ENCODE measurements at places on chromosomes 1 and 21.

DNA sequence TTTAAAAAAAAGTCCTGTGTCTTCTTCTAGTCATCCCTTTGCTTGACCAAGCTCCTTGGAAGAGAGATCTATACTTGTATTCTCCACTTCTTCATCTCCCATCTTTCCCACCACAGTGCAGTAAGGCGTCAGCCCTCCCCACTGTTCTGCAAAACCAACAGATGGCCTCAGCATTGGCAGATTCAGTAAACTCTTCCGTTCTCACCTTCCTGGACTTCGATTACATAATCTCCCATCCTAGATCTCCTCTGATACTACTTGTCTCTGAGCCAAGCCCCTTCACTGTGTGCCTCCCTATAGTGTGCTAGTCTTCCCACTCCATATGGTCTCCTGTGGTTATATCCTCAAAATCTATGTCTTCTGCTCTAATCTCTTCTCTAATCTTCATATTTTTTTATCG lies 1.6 kb upstream of the COLGALT2 start:
- DNase-seq: no peak

- DNase-seq: no peak
Measured at GRCh38 chr21:45982758-45983648, 1.4 kb downstream of the COL6A1 start.

DNA sequence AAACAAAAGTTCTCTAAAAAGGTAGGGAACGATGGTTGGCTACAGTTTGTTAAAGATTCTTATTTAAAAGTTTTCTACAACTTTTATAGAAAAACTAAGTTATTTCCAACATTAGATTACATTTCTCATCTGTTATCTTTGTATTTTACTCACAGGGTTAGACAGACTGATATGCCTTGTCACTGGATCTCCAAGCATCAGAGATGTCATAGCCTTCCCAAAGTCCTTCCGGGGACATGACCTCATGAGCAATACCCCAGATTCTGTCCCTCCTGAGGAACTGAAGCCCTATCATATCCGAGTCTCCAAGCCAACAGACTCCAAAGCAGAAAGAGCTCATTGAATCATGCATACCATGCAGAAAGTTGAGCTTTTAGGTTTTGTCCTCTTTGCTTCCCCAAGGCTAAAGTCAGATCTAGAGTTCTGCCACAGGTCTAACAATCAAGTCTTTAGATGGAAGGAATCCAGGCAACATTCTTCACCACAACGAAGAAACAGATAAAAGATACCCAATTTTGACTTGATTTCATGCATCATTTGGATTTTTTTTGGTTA lies 10.3 kb downstream of the GAS5 start:
- DNase-seq: no peak

GRCh38 chr1:156970017-156970416 lies 49.6 kb downstream of the LRRC71 start:
- no peak for DNase-seq

GRCh38 chr1:174134003-174134659 lies 25.2 kb upstream of the RABGAP1L start:
- no peak for DNase-seq

DNA sequence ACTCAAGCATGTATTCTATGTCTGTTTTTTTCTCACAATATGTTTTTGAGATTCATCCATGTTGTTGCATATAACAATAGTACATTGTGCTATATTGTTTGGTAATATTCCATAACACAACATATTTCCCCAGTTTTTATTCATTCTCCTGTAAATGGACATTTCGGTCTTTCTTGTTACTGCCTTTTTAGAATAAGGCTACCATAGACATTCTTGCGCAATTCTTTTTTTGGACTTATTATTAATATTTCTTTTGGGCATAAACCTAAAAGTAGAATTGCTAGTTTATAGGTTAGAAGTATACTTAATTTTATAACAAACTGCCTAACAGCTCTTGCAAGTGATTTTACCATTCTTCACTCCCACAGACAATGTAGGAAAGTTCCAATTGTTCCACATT lies 573.0 kb downstream of the ADGRL2 start:
- no peak for DNase-seq

DNA sequence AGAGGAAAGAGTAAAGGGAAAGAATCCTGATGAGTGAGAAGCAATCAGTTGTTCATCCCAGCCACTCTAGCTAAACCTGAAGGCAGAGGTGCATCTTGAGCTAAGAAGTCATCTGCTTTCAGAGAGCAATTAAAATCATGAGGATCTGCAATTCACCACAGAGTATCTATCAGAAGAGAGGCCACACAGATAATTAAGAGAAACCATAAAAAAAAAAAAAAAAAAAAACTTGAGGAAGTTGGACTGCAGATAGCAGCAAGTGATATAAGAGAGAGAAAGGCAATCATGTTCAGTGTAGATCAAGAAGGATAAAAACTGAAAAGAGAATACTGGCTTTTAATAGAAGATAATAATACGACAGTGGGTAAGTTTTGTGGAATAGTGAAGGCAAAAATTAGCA lies 17.7 kb downstream of the FOXJ3 start:
- no peak for DNase-seq

GRCh38 chr1:207007352-207008033 lies 25.1 kb downstream of the C1orf116 start:
- DNase-seq: no peak

DNA sequence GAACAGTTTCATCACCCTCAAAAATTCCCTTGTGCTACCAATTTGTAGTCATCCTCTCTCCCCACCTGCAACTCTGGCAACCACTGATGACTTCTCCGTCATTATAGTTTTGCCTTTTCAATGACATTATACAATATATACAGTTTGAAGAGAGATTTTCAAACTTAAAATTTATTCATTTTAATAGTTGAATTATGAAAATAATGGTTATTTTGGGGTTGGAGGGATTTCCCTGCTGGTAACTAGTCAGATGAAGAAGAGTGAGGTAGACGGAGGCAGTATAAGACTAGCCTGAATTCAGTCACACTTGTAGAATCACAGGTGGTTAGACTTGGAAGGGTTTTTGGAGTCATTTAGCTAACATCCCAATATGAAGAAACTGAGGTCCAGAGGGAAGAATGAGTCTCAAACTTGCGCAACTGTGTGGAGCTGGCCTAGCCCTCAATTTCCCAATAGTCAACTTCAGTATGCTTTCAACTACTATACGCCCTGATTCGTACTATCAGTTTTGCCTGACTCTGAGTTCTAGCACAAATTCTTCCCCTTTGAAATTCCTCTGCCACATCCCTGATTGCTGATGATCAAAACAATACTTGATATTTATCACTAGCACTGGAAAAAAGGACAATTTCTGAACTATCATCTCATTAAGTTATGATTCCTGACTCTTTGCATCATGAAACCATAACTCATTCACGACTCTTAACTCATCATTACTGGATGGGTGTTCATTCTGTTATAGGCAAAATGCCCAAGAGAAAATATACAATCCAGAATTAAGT lies 54.2 kb downstream of the VANGL2 start:
- no peak for DNase-seq

DNA sequence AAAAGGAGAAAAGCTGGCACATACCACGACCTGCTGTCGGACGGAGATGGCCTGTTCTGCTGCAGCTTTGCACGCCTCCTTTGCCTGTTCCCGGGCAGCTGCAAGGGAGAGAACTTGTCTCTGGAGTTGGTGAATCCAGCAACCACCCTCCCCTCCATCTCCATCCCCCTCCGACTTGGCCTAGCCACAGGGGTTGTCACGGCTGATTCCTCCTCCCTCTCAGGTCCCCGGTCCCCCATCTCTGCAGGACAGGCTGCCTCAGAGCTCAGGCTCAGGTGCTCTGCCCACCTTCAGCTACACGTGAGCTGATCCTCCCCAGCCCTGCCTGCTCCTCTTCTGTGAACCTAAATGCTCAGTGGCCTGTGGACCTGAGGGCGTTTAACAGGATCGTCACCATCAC lies 11.1 kb upstream of the SRM start:
- no peak for DNase-seq

DNA sequence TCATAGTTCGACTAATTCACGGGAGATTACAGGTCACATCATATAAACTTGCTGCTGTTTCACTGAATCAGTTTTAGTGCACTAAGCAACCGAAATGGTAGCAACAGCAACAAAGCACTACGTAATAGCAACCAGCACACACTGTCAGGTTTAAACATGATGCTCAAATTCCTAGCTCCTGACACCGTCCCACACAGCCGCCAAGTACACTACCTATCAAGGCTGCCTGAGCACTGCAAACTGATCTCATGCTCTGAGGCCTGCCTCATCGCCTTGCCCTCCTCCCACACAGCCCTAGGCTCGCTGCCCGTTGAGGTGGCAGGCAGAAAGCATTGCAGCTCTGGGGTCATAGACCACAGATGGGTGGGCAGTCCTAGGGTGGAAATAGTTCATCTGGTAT lies 12.4 kb downstream of the LAMC2 start:
- DNase-seq: no peak

- no peak for DNase-seq
Measured at GRCh38 chr1:226625832-226626576, 77.4 kb downstream of the STUM start.

- no peak for DNase-seq
Measured at GRCh38 chr1:198611219-198611618, 27.6 kb upstream of the PTPRC start.

DNA sequence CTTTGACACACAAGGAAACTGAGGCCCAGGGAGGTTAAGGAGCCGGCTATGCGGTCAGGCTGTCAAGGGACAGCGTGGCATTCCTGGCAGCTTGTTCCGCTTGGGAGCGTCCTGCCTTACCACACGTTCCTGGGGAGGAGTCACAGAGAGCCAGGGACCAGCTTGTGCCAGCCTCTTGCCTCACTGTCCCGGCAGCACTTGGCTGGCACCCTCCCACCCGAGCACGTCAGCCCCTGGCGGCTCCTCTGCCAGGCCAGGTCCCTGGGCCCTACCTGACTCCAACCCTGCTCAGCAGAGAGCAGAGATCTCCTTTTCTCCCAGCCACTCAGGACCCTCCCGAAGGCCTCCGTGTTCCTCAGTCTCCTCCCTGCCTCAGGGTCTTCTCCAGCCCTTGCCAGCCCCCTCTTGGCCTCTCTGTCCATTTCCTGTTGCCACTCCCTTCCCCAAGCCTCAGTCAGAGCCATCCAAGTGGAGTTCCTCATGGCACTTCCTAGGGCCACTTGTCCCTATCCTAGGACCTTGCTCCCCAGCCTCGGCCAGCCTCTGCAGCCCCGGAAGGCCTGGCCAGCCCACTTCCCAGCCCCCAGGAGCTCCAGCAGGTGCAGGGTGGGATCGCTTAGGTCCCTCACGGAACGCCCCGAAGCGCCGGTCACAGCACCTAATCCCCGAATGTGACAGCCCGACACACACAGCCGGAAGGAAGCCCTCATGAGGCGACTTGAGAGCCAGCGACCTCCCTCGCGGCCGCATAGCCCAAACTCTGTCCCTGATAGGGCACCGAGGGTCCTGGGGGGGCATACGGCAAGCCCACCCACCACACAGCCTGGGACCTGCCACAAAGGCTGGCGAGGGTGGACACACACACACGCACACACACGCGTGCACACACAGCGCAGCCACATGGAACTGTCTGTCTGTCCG lies 130.3 kb downstream of the CASZ1 start:
- DNase-seq: no peak

DNA sequence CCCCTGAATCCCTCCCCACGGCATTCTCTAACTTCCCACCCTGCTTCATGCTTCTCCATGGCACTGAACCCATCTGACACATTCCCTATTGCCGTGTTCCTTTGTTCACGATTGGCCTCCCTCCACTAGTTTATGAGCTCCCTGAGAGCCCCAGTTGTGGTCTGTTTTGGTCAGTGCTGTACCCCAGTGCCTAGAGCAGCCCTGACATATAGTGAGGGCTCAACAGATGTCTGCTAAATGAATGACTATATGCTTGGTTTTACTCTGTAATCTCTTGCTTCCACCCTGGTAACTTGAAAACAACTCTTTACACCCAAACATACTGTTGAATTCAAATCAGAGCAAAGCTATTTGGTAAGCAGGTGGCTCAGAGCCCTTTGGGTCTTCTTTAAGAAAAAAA lies 171.1 kb upstream of the EDN2 start:
- no peak for DNase-seq

- DNase-seq: no peak
Measured at GRCh38 chr1:155646307-155646706, 36.3 kb downstream of the MSTO1 start.

DNA sequence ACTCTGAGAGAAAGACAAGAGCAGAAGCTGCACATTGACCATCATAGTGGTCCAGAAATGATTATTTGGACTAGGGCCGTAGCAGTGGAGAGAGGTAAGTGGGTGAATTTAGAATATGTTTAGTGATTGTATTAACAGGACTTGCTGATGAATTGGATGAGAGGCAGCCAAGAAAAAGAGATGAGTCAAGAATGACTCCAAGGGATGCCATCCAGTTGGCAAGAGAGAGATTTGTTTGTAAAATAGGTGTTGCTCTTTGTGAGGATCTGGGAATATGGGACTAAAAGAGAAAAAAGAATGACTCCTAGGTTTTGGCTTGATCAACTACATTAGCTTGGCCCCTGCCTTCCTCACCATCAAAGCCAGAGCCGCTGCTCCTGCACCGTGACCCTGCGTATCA lies 54.2 kb upstream of the ARTN start:
- no peak for DNase-seq

DNA sequence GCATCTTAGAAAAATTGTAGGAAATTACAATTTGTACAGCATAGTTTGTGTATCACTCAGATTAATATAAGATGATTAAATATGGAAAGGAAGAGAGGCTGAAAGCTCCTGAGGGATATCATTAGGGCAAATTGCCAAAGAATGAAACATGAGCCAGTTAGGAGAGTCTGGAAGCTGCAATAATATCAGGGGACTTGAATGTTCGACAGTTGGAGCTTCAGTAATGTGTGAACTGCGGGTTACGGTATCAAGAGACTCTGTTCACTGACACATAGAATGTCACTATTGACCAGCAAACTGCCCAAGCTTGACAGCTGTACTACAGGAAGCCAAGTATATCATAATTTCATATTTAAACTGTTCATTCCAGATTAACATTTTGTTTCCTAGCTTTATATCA lies 157.2 kb downstream of the DENND1B start:
- no peak for DNase-seq

DNA sequence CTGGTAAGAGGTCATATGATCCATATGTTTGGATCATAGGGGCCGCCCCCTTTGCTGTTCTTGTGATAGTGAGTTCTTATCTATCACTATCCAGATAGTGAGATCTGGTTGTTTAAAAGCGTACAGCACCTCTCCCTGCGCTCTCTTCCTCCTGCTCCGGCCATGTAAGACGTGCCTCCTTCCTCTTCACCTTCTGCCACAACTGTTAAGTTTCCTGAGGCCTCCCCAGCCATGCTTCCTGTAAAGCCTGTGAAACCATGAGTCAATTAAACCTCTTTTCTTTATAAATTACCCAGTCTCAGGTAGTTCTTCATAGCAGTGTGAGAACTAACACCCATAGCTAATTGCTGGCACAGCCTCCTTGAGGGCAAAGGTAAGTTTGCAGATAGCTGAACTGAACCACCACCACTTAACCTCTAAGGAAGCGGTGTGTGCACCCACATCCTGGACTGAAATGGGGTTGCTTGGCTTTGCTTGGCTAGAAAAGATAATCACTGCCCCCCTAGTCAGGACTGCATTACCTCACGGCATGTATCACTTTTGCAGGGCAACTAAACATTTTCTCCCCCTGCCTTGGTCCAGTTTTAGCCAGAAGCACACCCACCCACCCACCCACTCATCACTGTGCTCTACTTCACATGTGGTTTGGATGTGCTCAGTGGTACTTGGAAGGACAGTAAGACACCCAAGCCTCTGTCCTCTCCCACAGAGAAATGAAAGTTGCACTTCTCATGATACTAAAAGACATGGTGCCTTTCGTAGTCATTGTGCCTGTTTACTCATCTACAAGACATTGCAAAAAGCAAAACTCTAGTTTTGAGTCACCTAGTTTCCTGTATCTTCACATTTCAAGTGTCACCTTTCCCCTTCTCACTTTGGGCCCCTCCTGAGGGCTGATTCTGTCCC lies 23.1 kb upstream of the PTAFR start:
- DNase-seq: peak; percentile 27
